Anterior cingulate cortex (tissue), 58 donors: ENCODE measurements at places on chromosomes 1 and 21.

DNA sequence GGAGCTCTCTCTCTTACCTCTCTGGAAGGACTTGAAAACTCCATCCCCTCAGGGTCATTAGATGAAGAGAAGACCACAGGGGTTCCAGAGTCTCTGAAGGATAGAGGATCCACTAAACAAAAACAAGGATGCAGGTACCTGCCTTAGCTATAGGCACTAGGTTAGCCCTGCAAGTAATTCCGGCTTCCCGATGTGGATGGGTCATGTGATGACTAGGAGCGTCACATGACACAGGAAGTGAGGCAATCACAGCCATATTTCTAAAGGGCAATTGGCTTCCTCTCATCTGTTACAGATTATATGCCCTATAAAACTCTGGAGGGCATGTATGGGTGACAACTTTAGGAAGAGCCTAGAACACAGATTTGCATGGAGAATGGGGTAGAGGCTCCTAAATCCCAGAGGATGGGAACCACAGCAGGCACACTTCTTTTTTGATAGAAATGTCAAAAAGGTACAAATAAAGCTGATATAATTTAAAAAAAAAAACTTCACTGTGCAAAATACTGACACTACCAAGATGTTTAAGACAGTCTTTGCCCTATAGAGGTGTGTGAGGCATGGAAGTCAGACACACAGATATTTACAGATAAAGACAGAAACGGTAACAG is 14.1 kb downstream of the ENTREP3 start:
- peak; percentile 46 for DNase-seq

- no peak for DNase-seq
These were observed 51.7 kb upstream of the TARBP1 start for GRCh38 chr1:234530672-234531071.

DNA sequence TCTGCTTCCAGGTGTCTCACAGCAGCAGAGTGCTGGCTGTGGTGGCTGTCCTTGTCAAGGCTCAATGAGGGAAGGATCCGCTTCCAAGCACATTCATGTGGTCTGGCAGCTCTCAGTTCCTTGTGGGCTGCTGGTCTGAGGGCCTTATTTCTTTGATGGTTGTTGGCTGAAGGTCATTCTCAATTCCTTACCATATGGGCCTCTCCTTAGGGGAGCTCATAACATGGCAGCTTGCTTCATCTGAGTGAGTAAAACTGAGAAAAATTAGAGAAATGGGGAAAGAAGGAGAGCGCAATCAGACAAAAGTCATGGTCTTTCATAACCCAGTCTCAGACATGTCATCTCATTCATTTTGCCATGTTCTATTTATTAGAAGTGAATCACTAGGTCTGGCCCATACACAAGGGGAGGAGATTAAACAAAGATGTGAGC is 81.7 kb upstream of the TSPAN2 start:
- no peak for DNase-seq

- no peak for DNase-seq
These were observed 8.5 kb upstream of the CNIH4 start for GRCh38 chr1:224348137-224348536.

GRCh38 chr1:234273981-234274380 is 99.3 kb upstream of the COA6 start:
- no peak for DNase-seq

- no peak for DNase-seq
These were observed 240.9 kb downstream of the OMA1 start for GRCh38 chr1:58305622-58306021.

DNA sequence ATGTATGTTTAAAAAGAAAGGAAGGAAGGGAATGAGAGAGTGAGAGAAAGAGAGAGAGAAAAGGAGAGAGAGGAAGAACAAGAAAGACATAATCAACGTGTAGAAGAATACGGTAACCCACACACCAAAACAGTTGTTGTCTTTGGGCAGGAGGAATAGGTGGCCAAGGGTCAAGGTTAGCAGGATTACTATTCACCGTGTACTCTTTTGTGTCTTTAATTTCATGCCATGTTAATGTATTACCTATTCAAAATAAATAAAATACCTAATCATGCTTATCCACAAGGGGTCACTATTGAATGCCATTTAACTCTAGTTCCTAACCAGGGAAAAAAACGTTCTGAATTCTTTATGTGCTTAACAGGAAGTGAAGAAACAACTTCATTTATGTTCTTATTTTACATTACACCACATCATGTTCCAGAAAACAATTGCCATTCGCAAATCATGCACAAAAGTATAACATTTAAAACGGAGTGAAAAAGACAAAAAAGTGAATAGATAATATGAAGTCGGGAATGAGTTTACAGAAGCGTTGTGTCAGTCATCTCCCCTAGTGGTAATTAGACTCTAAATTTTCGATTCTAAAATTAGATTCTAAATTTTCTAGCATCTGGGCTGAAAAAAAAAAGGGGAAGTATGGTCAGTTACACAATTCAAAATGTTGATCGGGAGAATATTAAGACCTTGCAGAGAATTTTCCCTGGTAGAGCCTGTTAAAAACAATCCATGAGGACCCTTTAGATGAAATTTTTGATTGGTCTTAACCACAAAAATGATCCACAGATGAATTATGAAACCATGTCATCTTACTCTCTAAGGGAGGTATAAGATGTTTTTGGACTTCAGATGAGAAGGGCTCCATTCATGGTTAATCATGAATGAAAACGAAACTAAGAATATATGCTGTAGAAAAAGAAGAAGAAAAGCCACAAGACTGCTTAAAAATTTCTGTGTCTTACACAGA is 700 bp upstream of the KMO start:
- DNase-seq, result no peak

GRCh38 chr1:197392541-197392940 is 124.5 kb downstream of the CRB1 start:
- no peak for DNase-seq

- no peak for DNase-seq
These were observed 54.0 kb downstream of the IL12RB2 start for GRCh38 chr1:67361641-67362040.

- no peak for DNase-seq
These were observed 1.1 kb upstream of the AJAP1 start for GRCh38 chr1:4653328-4653660.

DNA sequence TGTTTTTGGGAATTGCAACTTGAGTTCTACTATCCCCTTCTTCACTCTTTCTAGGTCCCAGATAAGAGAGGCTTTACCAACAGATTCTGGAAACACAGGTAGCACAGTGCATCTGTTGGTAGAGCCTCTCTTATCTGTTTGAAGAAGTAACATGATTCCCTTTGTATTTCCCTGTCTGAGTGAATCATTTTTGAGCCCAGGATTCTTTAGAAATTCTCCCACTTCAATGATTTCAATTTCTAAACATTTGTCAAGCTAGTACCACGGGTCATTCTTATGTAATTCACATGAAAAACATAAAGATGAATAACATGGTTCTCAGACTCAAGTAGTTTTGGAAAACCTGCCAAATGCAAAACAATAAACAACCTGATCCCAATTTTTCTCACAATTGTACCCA is 72.0 kb upstream of the DUSP10 start:
- DNase-seq, result no peak

DNA sequence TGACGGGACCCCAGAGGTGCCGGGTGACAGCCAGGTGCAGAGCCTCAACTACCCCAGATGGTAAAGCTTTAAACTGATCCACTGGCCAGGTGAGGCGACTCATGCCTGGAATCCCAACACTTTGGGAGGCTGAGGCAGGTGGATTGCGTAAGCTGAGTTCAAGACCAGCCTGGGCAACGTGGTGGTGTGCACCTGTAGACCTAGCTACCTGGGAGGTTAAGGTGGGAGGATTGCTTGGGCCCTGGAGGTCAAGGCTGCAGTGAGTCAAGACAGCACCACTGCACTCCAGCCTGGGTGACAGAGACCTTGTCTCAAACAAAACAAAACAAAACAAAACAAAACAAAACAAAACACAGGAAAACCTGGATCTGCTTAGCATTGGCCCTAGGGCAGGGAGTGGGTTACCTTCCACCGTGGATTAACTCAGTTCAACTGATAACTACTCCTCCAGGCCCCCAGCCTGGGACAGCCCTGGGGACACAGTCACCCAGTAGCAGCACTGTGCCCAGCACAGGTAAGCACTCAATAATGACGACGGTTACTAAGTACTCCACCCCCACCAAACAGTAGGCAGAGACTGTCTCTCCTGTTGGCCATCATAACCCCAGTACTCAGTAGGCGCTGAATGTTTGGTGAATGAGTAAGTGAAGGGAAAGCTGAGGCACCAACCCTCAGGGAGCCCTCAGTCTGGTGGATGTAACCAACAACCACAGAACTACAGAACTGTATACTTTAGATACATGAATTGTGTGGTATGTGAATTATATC is 21.6 kb downstream of the SLC66A1 start:
- DNase-seq, result no peak

GRCh38 chr1:91404151-91405012 is at the start of gene HFM1:
HFM1 (minus strand) TSS chr1:91404837; CDS start chr1:91401082, 3,755 bp downstream.
- peak; percentile 80 for DNase-seq

DNA sequence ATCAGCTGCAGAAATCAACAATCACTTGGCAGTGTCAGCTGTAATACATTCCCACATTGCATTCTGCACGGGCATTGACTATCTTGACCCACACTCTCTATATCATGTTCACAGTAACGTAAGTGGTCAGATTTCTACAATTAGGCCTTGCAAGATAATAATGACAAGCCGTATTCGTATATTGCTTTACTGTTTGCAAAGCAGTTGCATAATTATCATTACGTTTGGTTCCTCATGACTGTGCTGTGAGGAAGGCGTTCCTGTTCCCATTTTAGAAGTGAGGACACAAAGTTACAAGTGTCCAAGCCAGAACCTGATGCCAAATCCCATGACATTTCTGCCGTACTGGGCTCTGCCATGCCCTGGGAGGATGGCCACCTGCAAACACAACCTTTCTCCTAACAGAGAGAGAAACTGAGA is 53.5 kb upstream of the TARBP1 start:
- DNase-seq, result no peak

DNA sequence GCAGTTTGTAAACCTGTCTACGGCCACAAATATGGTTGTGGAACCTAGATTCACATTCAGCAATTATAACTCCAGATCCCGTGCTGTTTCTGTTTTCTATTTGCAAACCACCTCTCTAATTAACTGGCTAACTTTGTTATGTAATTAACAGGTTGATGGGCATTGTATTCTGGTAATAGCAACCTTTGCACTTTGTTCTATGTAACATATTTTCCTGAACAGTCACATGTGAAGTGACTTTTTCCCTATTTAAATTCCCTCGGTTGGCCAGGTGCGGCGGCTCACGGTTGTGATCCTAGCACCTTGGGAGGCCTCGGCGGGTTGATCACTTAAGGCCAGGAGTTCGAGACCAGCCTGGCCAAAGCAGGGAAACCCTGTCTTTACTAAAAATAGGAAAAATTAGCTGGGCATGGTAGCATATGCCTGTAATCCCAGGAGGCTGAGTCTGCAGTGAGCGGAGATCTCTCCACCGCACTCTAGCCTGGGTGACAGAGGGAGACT is 1.4 kb downstream of the ACADM start:
- no peak for DNase-seq

DNA sequence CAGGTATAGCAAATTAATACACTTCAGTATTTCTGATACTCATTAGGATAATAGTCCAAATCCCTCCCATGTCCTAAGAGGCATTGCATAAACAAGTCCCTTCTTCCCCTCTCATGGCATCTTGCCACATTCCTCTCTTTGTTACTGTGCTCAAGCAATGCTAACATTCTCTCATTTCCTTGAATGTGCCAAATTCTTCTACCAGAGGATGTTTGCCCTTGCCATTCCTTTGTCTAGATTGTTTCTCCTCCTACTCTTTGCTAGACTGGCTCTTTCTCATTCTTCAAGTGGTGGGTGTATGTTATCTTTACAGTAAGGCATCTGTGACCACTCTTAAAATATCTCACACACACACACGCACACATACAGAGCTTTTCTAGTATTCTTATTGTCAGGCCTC is 621.0 kb upstream of the CXADR start:
- no peak for DNase-seq

- no peak for DNase-seq
These were observed 207.5 kb downstream of the MATN1 start for GRCh38 chr1:30515755-30516484.

- no peak for DNase-seq
These were observed 14.5 kb downstream of the PLA2G4A start for GRCh38 chr1:186843226-186843625.

DNA sequence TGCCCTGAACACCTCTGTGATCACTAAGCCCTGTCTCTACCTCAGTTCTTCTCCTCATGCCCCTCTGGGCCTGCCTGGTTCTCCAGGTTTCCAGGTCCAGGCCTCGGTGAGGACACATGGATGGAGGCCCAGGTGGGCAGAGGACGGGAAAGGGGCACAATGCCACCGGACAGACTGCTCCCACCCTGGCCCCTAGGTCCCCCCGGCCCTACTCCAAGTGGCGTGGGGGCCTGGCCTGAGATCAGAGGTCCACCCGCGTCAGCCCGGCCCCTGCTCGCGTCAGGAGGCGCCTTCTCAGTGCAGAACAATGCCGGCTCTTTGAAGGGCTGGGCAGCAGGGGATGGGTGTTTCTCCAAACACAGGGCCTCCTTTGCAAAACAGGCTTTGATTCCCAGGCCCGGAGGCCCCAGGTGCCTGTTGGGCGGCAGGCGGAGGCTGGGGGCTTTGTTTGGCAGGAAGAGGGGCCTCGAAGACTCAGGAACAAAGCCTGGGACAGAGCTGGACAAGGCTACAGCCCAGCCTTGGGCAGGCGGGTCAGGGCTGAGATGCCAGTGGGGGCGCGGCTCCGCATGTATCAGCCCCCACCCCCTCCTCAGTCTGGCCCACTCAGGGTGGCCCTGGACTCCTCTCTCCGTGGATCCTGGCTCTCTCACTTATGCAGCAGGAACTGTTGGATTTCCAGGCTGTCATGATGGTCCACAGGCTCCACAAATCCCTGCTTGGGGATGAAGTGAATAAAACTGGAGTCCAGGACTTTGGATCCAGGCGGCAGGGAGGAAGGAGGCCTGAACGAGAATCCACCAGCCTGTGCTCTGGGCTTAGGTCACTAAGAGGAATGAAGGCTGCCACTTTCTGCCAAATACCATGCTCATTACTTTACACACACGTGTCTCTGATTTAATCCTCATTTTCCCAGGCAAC is 77.4 kb upstream of the SLC2A1 start:
- no peak for DNase-seq

- no peak for DNase-seq
These were observed 33.3 kb downstream of the OSBPL9 start for GRCh38 chr1:51650198-51650597.

- no peak for DNase-seq
These were observed 107.8 kb upstream of the HMCN1 start for GRCh38 chr1:185626344-185626743.

- DNase-seq, result no peak
These were observed 978 bp downstream of the PRDM15 start for GRCh38 chr21:41877901-41878830.

DNA sequence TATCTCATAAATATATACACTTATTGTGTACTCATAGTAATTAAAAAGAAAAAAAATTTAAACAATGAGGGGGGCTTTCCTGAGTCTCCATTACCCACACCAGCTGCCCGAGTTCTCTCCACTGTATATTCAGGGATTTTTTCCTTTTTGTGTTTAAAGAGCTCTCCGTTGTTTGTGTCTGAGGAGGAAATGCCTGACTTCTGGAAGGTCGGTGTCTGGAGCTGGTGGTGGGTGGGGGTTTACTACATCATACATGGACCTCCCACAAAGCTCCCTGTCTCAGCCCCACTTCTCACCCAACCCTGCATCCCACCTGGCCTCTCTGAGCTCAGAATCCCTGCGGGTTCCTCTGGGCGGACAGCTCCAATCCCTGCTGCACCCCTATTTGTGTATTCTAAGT is 64.1 kb upstream of the ETV3 start:
- no peak for DNase-seq

GRCh38 chr1:247865416-247865815 is 8.4 kb downstream of the TRIM58 start:
- no peak for DNase-seq
